Smooth muscle cell of bladder (primary cell): ENCODE measurements at places on chromosomes 1 and 21. TPM values are rescaled to one million over a fixed set of nuclear protein-coding genes. Genes with fewer than 3 reads are reported as not detected.

Gene LCE1B
- total RNA-seq = not detected in 2 replicates

Gene ANGPTL3
- total RNA-seq = not detected in 2 replicates

Gene FAM72C
- total RNA-seq = 0.18 and 0.28 TPM in 2 replicates

Gene EDN2
- total RNA-seq = not detected in 2 replicates

Gene KRTAP10-7
- total RNA-seq = not detected in 2 replicates

Gene OXCT2
- 1.7 and 4.1 TPM in 2 replicates for total RNA-seq

Gene NBPF26
- total RNA-seq = 13.4 and 21.1 TPM in 2 replicates

Gene TAS1R1
- not detected in 2 replicates for total RNA-seq

Gene OR2L13
- not detected in 2 replicates for total RNA-seq

Gene PRAMEF14
- total RNA-seq = not detected in 2 replicates

Gene PLA2G2C
- total RNA-seq = not detected in 2 replicates

Gene COL8A2
- total RNA-seq = 2.0 and 4.5 TPM in 2 replicates

Gene IRF6
- 0.09 and 0.14 TPM in 2 replicates for total RNA-seq

Gene F5
- total RNA-seq = under 0.01 TPM in 1 of 2 replicates, not detected in the other

Gene C8A
- not detected in 2 replicates for total RNA-seq

Gene PLA2G2D
- total RNA-seq = not detected in 2 replicates

Gene PRAMEF26
- not detected in 2 replicates for total RNA-seq

Gene RIPK4
- under 0.01 TPM in 1 of 2 replicates, not detected in the other for total RNA-seq

Gene DEPDC1
- 1.8 and 2.3 TPM in 2 replicates for total RNA-seq

Gene IFNGR2
- total RNA-seq = 51.2 and 69.2 TPM in 2 replicates
